ENCODE measurements at places on chromosomes 4 and X.

- DNase-seq: no peak
Measured at GRCh38 chr4:138614398-138615142, 372.4 kb upstream of the SLC7A11 start.

- no peak for DNase-seq
Measured at GRCh38 chr4:72886602-72887001, 182.9 kb downstream of the COX18 start.

DNA sequence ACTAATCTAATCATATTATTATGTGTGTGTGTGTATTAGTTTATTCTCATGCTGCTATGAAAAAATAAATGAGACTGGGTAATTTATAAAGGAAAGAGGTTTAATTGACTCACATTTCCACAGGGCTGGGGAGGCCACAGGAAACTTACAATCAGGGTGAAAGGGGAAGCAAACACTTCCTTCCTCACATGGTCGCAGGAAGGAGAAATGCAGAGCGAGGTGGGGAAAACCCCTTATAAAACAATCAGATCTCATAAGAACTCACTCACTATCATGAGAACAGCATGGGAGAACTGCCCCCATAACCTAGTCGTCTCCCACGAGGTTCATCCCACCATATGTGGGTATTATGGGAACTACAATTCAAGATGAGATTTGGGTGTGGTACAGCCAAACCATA lies 190.9 kb upstream of the TAPT1 start:
- no peak for DNase-seq

DNA sequence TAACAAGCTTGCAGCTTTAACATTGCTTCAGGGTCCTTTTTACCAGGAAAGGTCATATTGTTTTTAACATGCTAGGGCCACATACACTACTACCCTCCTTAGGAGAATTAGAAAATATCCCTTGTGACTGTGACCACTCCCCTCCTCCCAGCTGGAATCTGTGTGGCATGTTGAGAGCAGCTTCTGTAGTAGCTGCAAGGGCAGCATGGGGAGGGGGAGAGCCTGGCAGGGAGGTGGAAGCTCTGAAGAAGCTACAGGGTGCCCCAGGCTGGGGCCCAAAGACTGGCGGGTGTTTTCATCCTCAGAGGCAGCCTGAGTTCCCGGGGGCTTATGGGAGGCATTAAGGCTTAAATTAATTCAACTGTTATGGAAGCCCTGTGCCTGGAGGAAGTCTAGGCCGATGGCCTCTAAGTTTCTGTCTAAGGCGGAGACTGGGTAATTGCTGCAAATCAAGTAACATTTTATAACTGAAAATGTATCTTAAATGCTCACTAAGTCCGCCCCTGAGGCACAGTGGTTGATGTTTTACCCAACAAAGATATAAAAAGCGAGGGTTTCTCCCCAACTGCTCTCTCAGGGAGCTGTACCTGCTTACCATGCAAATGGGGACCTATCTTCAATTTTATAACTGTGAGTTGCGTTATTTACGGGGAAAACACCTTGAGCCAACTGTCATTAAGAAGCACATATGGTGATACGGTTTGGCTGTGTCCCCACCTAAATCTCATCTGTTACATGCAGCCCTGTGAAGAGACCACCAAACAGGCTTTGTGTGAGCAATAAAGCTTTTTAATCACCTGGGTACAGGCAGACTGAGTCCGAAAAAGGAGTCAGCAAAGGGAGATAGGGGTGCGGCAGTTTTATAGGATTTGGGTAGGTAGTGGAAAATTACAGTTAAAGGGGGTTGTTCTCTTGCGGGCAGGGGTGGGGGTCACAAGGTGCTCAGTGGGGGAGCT lies 37.4 kb upstream of the STS start:
- no peak for DNase-seq

GRCh38 chrX:10847333-10847732 lies 226.9 kb upstream of the MID1 start:
- DNase-seq: no peak

- DNase-seq: no peak
Measured at GRCh38 chr4:105966051-105966450, 70.8 kb downstream of the NPNT start.

- no peak for DNase-seq
Measured at GRCh38 chr4:70749313-70749712, 27.5 kb downstream of the RUFY3 start.

All from right forelimb (tissue), 1 donor.